Activated CD8-positive, alpha-beta memory T cell treated with anti-CD3 and anti-CD28 coated beads for 48 hours (primary cell): ENCODE measurements at places on chromosomes 3 and 15.
A peak's percentile ranks its signal among the peaks of the same experiment; 100 is the strongest.

DNA sequence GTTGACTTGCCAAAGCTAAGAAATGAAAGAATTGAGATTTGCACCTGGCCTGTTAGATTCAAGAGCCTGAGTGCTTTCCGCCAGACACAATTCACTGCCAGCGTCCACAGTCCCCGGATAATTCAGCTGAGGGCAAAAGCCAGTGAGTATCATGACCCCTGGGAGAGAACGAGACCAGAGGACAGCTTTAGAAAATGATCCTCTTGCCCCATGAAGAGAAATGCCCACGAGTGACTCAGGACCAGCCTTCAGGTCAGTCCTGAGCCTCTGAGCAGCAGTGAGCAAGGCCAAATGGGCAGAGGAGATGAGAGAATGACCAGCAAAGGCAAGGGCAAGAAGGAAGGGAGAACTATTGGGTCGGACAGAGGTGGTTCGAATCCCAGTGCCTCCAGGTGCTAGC is 273.5 kb downstream of the FAM43A start:
- no peak for DNase-seq

DNA sequence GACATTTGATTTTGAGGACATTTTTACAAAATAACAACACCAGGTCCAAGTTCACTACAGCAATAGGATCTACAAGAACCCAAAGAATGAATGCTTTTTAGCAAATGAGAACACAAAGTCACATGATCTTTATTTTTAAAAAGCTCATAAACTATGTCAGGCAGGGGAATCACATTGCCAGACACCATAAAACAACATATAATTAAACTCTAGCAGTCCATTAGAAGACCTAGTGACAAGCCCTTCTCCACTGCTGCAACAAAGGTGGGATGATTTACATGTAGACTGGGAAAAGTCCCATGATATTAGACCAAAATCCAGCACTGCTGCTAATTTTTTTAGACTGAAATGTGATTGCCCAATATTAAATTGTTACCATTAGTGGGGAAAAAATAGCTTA is 92.6 kb downstream of the FHIT start:
- DNase-seq, result no peak

GRCh38 chr3:131537531-131537930 is 34.8 kb upstream of the MRPL3 start:
- no peak for DNase-seq

DNA sequence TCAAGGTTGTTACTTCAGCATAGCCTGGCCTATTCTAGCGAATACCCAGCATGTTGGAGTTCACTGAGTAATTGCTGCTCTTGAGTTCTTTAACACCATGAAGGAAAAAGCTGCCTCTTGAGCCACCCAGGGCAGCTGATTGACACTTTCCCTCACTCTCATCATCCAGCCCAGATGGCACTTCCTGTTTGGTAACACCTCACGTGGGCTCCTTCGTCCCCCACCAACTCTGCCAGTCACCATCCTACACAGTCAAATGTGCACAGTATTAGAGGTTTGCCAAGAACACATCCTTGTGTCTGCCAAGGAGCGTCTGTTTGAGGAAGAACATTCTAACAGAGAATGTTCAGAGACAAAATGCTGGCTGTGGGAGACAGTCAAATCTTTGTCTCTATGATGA is 266.3 kb downstream of the RPLP1 start:
- no peak for DNase-seq

DNA sequence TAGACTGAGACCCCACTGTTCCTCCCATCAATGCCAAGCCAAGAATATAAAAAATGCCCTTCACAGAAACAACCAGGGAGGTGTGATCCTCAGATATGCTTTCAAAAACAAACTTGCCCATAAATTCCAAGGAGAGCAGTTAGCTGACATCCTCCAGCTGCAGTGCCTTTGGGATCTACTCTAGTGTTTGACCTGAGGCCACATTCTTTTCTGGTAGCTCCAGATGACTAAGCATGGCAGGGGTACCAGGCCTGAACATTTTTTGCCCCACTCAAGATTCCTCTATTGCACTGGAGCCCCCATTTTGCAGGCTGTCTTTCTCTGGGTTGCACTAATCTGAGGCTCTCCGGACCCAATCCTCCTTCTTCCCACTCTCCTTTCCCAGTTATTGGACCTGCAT is 27.9 kb upstream of the ACP3 start:
- no peak for DNase-seq

- no peak for DNase-seq
Observed at GRCh38 chr3:182954553-182955235, 25.6 kb downstream of the DCUN1D1 start.

GRCh38 chr3:79436387-79436786 is 331.4 kb downstream of the ROBO1 start:
- no peak for DNase-seq

DNA sequence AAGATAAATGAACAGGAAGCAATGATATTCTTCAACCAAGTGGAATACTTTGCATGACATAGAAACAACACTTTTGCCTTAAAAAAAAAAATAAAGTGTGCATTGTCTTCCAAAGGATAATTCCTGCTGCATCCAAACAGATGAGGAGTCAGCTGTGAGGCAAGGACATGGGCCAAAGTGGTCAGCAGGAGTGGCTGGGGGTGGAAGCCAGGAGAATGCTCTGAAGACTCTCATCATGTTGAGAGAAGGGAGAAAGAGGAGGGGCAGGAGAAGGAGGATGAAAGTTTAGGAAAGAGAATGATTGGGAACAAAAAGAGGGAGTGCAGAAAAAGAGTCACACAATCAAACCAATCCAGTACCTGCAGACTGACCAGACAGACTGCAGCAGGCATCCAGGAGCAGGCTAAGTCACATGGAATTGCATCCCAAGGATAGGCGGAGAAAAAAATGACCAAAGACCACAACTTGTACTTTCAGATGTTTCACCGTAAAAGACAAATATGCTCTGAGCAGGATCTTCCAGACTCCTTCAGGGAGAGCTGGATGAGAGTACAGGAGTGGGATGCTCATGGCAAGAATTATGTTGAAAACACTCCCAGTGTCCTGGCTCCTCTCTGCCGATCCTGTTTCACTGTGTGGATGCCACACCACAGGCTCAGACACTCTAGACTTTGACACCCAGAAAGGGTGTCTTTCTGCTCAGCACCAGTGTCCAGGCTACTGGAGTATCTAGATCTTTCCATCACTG is 11.9 kb downstream of the ABI3BP start:
- no peak for DNase-seq

GRCh38 chr15:59997070-59997701 is 6.9 kb upstream of the FOXB1 start:
- DNase-seq, result peak; percentile 32

DNA sequence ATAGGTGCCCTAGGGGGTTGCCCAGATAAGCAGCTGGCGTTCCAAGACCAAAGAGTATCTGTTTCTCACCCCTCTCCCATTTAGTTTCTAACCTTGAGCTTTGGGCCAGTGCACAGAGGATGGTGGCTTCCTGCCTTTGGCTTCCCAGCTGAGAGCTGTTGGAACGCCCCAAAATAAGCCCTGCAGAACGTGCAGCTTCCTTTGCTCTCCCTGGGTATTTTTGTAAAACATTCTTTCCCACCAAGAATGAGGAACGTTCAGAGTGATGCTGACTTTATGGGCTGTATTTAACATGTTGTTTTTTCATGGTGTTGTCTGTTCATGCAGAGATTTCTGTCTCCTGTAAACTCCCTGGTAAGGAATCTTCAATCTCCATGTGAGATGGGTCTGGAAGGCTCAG is 63.8 kb downstream of the LPP start:
- no peak for DNase-seq
